ENCODE measurements at places on chromosomes 6 and 20.

DNA sequence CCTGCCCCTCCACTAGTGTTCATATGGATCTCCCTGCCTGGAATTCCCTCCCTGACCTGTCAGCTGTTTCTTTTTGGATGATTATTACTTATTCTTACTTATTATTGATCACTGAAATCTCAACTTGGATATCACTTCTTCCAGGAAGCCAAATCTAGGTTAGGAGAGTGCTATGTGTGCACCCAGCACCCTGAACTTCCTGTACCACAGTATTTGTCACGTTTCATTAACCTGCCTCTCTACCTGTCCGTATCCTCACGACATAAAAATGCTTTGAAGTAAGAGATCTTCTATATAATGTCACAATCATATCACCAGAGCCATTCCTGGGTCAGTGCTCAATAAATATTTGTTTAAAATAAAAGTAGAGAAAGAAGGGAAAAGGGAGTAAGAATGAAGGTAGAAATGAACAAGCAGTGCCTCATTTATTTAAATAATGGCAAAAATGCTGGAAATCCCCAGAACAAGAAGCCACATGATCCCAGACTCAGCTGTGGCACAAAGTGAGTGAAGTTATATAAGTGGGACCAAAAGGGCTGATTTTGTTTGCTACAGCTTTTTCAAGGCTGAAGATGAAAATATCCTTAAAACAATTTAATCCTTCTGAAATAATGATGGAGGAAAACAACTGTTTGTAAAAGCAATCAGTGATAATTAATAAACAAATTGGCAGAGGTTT, 88.0 kb upstream of the MANEA start:
- DNase-seq = no peak

DNA sequence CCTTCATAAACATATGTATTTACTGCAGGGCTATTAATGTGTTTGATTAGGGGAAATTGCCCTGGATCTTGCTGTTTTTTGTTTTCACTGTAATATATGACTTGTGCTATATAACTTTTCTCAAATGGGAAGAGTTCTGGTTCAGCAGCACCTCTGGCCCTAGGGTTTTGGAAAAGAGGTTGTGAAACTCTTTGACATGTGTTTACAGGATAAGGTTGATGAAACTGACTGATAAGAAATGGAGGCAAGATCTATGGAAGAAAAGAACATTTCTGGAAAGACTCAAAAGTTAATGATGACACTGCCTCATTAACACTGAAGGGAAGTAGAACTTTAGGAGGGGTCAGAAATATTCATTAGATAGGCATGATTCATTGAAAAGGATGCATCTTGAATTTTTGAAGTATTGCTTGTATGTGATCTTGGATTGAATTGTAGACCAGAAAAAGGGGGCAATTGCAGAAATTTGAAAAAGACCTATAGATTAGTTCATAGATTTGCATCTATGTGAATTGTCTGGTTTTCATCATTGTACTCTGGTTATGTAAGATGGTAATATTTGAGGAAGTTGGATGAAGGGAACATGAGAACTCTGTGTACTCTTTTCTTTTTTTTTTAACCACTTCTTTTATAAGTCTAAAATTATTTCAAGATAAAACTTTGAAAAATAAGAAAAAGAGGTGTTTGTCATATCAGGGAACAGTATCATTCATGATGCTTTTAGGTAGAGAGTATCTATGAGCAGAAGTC, 54.0 kb downstream of the UTRN start:
- no peak for DNase-seq

DNA sequence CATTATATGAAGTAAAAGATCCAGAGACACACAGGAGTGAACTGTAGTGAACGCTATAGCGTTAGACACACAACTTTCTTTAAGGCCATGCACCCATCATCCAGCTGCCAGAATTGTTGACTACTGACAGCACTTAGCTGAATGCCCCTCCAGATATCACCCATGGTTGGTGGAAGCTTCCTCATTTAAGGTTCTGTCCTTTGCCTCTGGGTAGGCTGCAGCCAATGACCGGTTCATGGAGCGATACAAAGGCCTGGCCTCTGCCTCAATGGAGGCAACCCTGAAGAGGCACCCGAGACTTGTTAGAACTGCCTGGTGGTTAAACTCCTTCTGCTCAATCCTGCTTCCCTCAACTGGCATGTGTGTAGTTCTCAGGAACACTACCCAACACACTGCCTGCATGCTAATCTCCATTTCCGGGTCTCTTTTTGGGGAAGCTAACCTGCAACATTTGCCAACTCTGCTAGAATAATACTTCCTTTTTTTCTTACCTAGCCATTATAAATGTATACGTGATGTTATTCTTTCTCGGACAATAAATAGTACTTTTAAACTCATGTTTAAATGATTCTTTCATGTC, 49.8 kb upstream of the THEMIS start:
- DNase-seq = no peak

DNA sequence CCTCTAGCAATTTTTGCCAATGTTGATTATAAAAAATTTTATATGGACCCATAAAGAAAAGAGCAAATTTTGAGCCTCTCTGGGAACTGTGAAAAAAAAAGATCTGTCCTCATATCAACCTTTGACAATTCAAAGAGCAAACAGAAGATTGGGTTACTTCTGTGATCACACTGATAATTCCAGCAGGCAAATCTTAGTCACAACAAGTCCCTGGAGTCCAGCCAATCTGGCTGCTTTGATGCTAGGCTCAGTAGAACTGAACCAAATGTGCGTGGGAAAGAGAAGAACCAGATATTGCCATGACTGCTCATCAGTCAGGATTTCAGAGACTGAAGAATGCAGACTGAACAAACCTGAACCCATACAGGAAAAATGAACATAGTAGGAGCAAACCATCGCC, 438.4 kb upstream of the FLRT3 start:
- no peak for DNase-seq

GRCh38 chr6:131067521-131067920, 4.5 kb upstream of the EPB41L2 start:
- no peak for DNase-seq

GRCh38 chr20:36506253-36506652, 35.1 kb upstream of the MYL9 start:
- DNase-seq = no peak

DNA sequence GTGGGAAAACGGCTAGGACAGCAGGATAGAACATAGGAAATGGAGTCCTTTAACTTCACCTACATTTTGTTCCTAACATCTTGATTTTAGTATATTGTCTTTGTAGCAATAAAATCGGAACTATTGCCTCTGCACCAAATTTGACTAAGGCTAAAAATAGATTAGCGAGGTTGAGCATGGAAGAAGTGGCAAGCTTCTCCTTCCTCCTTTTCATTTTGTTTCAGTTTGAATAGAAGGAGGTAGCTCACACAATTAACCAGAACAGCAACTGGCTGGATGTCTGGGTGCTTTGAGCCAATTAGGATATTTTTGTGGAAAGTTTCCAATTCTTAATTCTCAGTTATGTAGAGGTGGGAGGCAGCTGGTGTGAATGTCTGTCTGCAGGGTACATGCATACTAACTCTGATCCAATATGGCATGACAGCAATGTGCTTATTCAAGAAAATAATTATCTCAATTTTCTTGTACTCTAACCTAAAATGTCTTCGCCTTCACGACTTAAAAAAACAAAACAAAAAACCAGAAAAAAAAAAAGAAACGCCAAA, 3.1 kb upstream of the HECA start:
- DNase-seq = no peak
